Urinary bladder (tissue), 4 donors: ENCODE measurements at places on chromosomes 2 and 18. TPM values are rescaled to one million over a fixed set of nuclear protein-coding genes. Genes with fewer than 3 reads are reported as not detected.

DNA sequence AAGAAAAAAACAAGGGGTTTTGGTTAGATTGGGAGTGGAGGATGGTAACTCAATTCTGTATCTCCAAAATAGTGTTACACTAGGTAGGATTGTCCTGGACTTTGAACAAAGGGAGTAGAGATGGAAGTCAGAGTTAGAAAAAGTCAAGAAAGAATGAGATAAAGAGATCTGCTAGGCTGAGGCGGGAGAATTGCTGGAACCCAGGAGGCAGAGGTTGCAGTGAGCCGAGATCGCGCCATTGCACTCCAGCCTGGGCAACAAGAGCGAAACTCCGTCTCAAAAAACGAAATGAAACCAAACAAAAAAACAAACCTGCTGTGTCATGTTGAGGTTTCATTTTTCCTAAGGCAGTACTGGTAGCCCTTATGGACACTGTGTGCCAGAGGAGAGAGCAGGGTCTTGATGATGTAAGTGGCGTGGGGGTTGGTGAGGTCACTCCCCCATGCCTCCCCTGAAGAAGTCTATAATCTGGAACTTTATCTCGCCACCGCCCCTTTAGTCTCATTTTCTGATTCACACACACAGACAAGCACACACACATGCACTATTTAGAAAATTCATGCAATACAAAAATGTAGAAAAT, 10.5 kb downstream of the DRC1 start:
- DNase-seq, result no peak

GRCh38 chr18:50961974-50962373, 5.9 kb upstream of the ELAC1 start:
- no peak for DNase-seq

GRCh38 chr18:11518788-11519685, 90.4 kb upstream of the SLC35G4 start:
- no peak for DNase-seq

GRCh38 chr2:229297247-229297646, 26.2 kb upstream of the PID1 start:
- no peak for DNase-seq

DNA sequence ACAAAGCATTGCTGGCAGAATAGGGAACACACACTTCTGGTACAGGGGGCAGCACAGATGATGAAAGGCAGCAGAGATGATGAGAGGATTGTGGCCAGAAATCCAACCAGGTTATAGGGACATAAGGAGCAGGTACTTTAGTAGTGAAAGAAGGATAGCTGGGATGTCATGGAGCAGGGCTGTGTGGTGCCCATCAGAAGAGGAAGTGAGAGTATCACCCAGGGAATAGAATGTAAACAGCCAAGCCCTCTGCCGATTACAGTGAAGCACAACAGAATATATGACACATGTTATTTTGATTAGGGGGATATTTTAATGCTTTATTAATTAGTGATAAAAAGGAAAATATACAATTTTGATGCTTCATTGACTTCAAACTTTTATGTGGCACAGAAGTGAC, 883.4 kb upstream of the CDH2 start:
- DNase-seq, result no peak

- DNase-seq, result no peak
Measured at GRCh38 chr2:218295029-218295428, 2.7 kb upstream of the TMBIM1 start.

GRCh38 chr2:190835303-190835930, 45.2 kb upstream of the GLS start:
- no peak for DNase-seq

- DNase-seq, result no peak
Measured at GRCh38 chr18:47172476-47172875, 3.7 kb downstream of the IER3IP1 start.

DNA sequence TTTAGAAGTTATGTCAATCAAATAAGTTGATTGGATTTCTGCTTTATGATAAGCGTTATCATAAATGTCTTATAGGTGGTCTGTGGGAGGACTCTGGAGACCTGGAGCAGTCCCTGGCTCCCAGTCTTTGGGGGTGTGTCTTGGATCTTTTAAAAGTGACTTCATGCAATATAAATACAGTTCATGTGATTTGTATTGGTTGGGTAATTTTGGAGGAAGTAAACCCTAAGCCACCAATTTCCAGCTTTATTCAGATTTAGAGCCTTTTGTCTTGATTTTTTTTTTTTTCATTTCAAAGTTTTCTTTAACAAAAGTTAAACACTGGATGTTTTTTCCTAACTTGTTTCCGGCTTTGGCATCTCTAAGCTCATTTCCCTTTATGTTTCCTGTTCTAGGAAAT, 68.8 kb downstream of the MAP4K4 start:
- no peak for DNase-seq

- no peak for DNase-seq
Measured at GRCh38 chr2:217398860-217399259, 539.0 kb upstream of the TNP1 start.

DNA sequence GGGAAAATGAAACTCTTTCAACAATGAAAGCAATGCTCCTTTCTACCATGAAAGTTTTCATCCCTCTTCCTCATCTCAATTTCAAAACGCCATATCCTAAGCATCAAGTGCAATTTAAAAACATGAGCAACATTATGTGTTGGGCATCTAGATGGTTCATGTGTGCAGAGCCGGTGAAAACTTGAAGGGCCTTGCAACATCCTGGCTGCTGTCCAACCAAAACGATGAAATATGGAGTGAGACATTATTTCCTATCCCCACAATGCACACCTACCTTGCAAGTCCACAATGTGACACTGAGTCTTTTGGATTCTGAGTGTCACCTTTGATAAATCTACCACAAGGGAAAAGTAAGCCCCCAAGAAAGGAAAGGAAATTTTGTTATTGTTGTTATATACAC, 110.0 kb downstream of the NCKAP5 start:
- DNase-seq, result no peak

- no peak for DNase-seq
Measured at GRCh38 chr18:66168685-66169235, 417.9 kb downstream of the CDH7 start.

DNA sequence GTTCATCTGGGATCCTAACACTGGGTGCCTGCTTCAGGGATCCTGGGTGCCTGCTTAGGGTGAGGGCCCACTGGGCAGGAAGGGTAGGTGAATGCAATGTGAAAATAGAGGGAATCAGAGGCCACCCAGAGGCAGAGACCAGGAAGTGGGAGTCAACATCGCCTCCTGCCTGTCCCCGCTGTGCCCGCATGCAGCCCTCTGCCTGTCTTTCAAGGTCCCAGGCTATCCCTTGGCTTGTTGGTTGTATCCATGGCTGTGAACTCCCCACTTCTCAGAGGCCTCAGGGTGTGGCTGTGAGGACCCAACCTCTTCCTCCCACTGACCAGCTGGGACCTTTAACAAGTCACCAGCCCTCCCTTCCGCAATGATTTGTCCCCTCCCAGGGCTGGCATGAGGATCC, 26.5 kb downstream of the PSD4 start:
- DNase-seq, result no peak

- DNase-seq, result no peak
Measured at GRCh38 chr2:136238286-136239078, 120.5 kb upstream of the CXCR4 start.

GRCh38 chr18:9328776-9329175, 5.8 kb upstream of the TWSG1 start:
- no peak for DNase-seq

GRCh38 chr18:39434223-39434920, 1868.8 kb upstream of the CELF4 start:
- DNase-seq, result no peak

DNA sequence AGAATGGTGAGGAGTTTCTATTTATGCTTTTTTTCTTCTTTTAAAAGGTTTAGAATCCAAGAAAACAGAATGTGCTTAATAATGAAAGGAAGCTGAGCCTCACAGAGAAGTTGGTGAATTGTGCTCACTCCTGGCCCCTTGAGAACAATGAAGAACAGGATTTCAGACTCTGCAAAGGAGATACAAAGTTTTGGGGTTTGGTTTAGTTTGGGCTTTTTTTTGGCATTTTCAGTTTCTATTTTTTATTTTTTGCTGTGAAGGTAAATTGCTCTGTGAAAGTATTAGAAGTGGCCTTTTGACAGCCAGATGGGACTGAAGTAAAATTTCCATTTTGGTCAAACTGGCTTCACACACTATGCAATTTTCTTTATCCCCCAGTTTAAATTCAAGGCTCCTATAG, 247.3 kb upstream of the GYPC start:
- DNase-seq, result no peak

GRCh38 chr2:15527074-15527739, 33.9 kb downstream of the NBAS start:
- no peak for DNase-seq

GRCh38 chr2:130347220-130347925, 4.7 kb downstream of the IMP4 start:
- DNase-seq, result no peak

B4GALT6 gene
- 7.5 TPM for total RNA-seq

FSHR gene
- 0.69 TPM for total RNA-seq

MBP gene
- 24.4 TPM for total RNA-seq

FAP gene
- 57.7 TPM for total RNA-seq

NCOA1 gene
- total RNA-seq, result 107 TPM

RBM44 gene
- 2.4 TPM for total RNA-seq

POTEC gene
- total RNA-seq, result not detected

DSC1 gene
- total RNA-seq, result 0.16 TPM

COBLL1 gene
- 51.8 TPM for total RNA-seq

DCDC2C gene
- total RNA-seq, result 0.48 TPM

LRRTM1 gene
- 0.63 TPM for total RNA-seq

DUSP19 gene
- 9.6 TPM for total RNA-seq
